ENCODE measurements at places on chromosomes 4 and X.

DNA sequence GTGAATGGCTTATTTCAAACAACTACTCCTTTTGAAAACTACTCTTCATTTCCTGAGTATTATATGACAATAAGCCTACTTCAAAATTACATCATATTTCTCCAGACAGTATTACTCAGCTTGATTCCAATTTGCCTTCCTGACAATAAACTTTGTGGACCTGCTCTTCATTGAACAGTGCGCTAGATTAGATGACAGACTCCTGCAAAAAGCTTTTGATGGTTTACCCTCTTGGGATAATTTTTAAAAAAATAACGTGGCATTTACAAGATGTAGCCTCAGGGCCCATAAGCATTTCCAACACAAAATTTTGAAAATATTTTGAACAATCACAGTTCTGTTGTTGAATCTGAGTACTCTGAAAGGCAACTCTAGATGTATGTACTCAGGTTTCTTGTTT, 25.9 kb downstream of the MGAT4D start:
- no peak for DNase-seq

DNA sequence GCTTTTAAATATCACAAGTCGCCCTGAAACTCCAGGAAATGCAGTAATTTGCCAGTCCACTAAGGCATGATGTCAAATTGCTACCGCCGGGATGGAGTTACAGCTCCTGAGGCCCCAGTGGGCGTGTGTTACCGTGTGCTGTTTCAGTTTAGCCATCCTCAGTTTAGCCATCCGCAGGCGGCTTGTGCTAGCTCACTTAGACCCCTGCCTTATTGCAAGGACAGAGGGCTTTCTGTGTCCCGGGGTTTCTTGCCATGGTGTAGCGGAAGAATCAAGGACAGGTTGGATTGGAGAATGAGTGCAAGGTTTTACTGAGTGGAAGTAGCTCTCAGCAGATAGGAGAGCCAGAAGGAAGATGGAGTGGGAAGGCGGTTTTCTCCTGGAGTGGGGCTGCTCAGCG, 33.8 kb upstream of the LRBA start:
- no peak for DNase-seq

DNA sequence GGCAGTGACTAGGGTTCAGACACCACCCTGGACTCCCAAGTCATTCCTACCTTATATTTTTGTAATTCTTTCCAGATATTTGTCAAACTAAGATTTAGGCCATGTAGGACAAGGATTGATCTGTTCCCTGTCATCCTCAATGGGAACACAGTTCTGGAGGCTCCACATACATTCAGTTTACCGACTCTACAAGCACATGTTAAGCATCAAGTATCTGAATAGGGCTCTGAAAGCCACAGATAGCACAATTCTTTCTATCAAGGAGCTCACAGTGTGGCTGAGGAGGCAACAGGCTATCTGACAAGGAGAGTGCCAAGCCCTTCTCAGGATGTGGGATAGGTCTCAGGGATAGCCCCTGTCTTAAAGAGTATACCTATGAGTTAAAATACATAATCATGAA, 37.0 kb upstream of the CXCL8 start:
- DNase-seq, result no peak

DNA sequence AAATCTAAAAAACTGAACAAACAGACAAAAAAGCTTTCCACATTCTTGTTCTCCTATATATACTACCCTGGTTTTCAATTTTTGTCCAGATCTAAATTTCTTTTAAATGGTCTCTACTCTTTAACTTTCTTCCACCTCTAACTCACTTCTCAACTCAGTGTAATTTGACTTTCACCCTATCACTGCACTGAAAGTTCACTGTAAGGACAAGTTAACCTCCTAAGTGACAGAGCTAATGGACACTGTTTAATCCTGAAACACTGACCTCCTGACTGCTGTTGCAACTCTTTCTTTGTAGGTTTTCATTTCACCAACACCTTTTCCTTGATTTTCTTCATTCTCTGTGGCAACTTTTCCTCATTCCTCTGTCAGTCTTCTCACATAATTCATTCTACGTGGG, 50.0 kb downstream of the ATOH1 start:
- DNase-seq, result no peak

GRCh38 chrX:103774070-103774642, 2.5 kb upstream of the PLP1 start:
- peak; percentile 6 for DNase-seq

- DNase-seq, result no peak
Observed at GRCh38 chrX:111352424-111352823, 59.6 kb downstream of the DCX start.

GRCh38 chr4:23166407-23166806, 473.7 kb downstream of the GBA3 start:
- no peak for DNase-seq

GRCh38 chr4:138910914-138911336, 104.7 kb upstream of the NOCT start:
- no peak for DNase-seq

DNA sequence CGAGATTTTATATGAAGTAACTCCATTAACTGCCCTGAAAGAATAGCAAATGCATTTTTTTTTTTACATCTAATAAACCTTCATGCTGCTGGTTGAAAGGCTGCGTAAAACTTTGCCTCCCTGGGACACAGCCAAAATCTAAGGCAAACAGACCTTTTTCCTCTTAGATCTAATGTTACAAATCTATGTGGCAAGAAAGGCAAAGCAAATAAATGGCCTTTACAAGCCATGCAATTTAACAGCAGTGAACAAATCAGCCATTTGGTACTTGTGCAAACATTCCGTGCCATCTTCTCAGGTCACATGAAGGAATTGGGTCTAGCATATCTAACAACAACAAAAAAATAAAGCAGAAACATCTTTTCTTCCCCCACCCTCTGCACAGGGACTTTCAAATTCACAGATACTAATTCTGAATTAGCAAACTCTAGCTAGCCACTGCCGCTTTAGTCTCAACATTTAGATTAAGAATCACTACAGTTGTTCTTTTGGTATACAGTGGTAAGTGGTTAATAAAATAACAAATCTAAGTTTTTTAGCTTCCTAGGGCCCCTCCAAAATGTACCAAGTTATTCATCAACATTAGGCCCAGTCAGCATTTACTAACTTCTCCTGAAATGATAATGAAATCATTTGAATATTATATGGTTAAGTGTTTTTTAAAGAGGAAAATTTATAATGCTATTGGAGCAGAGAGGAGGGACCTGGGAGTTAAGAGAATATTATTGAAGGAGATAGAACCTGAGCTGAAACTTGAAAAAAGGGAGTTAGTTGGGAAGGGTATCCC, 593.8 kb downstream of the SMARCA1 start:
- DNase-seq, result no peak
